ENCODE measurements at places on chromosomes 4 and X.
A peak's percentile ranks its signal among the peaks of the same experiment; 100 is the strongest.

DNA sequence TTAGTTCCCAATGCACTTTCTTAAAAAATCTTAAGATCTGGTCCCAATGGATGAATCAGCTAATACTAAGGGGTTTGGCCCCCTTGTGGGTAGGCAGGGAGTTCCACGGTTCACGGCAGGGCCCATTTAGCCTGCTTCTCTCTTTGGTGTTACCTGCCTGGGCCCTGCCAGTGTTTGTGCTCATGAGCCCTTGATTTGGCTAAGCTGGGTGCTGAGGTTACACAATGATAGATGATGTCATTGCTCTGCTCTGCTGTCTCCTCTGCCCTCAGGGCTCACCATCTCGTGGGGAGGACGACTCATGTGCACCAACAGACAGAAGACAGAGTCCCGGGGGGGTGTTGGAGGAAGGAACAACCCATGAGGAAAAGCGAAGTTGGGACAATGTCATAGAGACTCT is 24.4 kb downstream of the RTL5 start:
- no peak for DNase-seq

- no peak for DNase-seq
These were observed 107.9 kb downstream of the DRD5 start for GRCh38 chr4:9889306-9889705.

GRCh38 chrX:44874420-44875184 is 1.6 kb downstream of the KDM6A start:
- peak; percentile 24 for DNase-seq

- no peak for DNase-seq
These were observed 1.0 kb downstream of the SH3BGRL start for GRCh38 chrX:81202943-81203342.

- DNase-seq = no peak
These were observed 176.8 kb downstream of the SCFD2 start for GRCh38 chr4:53189011-53189410.

GRCh38 chrX:13130816-13131215 is 86.4 kb upstream of the FAM9C start:
- DNase-seq = no peak

GRCh38 chr4:113278324-113278934 is 229.0 kb downstream of the ANK2 start:
- peak; percentile 53 for DNase-seq

GRCh38 chr4:181821039-181822004 is 421.9 kb upstream of the TENM3 start:
- no peak for DNase-seq

- no peak for DNase-seq
These were observed 17.8 kb downstream of the MFAP3L start for GRCh38 chr4:170008371-170008770.

- peak; percentile 22 for DNase-seq
These were observed 1.0 kb downstream of the NOA1 start for GRCh38 chr4:56976283-56976836.

GRCh38 chr4:57265831-57266582 is 155.8 kb upstream of the IGFBP7 start:
- no peak for DNase-seq

DNA sequence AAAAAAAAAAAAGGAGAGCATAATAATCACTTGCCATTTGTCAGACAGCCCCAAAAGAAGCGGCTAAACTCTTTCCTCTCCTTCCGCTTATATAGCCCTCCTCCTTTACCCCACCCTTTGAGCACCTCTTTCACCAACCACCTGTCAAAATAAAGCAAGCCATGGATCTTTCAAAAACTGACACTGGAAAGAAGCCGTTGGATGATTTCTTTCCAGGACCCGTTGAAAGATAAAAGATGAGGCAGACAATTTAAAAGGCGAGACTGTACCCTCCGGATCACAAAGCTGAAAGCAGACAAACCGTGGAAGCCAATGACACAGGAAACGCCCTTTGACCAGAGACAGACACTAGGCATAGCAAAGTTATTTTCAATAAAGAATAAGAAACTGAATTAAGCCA is 22.6 kb downstream of the GPC4 start:
- no peak for DNase-seq

- no peak for DNase-seq
These were observed 1.6 kb downstream of the GRIA3 start for GRCh38 chrX:123185721-123186120.

GRCh38 chrX:136767104-136767941 is 13.4 kb downstream of the ARHGEF6 start:
- DNase-seq = peak; percentile 75

- DNase-seq = peak; percentile 27
These were observed 119.7 kb downstream of the NFKB1 start for GRCh38 chr4:102620697-102621497.

DNA sequence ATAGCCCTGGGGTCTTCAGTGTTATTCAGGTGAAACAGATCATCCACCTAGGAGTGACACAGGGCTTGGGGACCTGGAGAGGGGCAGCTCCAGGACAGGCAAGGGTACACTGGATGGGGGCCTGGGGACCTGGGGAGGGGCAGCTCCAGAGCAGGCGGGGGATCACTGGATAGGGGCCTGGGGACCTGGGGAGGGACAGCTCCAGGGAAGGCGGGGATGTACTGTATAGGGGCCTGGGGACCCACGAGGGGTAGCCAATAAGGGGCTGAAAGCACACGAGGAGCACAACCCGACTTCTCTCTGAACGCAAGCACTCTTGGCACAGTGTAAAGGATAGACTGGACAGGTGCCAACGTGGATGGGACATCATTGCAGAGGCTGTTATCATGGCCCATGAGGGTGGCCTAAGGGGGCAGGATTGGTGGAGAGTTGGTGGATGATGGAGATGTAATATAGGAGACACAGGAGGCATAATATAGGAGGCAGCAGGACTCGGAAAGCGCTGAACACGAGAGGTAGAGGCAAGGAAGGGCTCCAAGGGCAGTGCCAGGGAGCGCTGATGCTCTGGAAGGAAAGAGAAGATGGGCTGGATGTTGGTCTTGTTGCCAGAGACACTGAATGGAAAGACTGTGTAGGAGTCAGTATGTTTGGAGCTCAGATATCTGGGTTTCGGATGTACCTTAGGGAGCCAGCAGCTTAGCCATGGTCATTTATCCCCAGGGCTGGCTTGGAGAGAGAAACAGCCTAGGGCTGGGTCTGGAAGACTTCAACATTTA is 37.9 kb upstream of the FGFBP2 start:
- DNase-seq = no peak

- DNase-seq = no peak
These were observed 402.1 kb downstream of the PDGFC start for GRCh38 chr4:156569535-156569934.

DNA sequence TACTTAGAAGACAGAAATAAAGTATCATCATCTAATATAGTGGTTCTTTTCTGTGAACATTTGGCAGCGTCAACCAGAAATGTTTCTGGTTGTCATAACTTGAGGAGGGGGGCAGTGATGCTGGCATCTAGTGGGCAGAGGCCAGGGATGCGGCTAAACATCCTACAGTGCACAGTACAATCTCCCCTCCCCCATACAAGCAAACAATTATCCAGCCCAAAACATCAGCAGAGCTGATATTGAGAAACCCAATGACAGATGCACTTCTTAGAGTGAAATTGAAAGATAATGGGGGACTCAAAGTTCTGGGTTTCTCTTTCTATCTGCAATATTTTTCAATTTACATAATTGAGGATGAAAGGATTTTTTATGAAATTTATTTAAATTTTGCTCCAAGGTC is 1.9 kb upstream of the EIF1AX start:
- peak; percentile 28 for DNase-seq

- no peak for DNase-seq
These were observed 43.0 kb upstream of the SCOC start for GRCh38 chr4:140330311-140330900.

DNA sequence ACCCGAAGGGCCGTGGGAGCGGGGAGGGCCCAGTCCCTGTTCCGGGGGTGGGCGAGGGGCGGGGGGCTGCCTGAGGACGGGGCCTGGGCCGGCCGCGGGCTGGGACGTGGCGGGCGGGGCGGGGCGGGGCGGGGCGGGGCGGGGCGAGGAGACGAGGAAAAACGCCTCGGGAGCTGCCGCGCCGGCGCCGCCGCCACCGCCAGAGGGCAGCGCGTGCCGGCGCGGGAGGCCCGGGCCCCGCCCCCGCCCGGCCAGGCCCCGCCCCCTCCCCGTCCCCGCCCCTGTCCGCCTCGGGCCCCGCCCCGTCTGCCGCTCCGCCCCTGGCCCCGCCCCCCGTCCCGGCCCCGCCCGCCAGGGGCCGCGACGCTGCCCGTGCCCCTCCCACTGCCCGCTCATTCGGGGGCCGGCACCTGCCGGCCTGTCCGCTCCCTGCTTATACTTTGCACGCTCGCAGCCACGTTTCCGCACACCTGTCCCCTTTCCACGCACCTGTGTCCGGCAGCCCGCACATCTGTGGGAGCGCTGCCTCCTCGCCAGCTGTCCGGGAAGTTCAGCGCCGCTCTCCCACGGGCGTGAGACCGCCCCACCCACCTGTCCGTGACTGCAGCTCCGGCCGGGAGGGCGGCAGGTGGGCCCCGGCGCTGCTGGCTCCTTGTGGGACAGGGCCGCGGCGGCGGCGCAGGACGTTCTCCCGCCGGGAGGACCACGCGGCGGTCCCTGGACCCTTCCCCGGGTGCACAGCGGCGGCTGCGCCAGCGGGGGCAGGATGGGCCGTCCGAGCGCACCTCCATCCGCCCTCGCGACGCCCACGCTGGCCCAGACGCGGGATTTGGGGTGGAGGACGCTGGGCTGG is 1.7 kb upstream of the FGFRL1 start:
- no peak for DNase-seq

DNA sequence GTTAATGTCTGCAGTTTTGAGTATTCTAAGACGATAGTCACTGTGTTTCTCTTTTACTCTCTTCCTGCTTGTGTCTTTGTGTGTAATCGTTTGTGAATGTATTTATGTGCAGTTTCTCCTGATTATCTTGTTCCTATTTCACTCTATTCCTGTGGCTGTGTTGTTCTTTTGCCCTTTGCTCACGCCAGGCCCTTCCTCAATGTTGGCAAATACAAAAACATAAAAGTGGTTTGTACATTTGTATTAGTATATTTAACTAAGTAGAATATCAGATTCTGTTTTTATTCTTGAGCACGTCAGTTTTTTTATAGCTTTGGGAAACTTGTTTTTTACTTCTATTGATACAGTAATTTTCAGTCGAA is 107.6 kb upstream of the BMPR1B start:
- DNase-seq = no peak

GRCh38 chr4:5571646-5572045 is 136.7 kb downstream of the EVC2 start:
- no peak for DNase-seq

GRCh38 chr4:105923497-105924238 is 28.4 kb downstream of the NPNT start:
- no peak for DNase-seq

DNA sequence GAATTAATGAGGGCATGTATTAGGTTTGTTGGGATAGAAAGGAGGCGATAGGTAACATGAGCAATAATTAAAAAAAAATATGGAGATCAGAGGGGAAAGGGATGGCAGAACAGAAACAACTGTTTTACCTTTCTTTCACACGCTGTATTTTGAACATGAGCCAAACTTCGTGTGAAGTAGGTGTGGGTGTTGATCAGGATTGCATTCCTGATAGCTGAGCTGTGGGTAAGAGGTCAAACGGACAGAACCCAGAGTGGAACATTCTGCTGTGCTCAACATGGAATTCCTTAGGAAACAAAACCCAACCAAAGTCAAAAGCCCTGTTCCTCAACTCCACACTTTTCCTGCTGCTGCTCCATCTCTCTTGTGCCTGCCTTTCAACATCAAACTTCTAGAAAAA is 162.5 kb upstream of the CASK start:
- no peak for DNase-seq

DNA sequence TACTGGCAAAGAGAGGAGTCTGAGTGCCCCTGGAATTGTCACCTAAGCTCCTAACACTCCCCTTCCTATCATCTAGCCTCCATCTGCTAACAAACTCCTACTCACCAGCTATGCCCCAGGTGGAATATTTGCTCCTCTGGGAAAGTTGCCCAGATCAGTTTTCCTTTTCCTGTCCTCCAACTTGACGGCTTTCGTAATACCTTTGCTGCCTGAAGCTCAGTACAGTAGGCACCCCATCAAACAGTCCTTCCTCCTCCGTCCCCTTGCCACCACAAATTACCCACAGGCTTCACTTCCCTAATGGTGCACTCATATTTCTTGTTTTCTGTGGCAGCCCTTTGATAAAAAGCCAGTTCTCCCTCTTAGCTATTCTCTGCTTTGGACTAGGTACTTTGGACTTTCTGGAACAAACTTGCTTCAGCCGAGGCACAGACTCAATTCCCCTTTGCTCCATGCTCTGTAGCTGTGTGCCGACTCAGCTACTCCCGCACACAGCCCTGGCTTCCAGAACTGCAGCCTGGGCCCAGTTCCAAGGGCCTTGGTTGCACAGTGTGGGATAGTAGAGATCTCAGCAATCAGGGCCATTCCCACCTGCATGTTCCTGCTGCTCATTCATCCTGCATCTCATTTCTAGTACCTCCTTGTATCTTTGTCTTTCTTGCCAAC is 605.1 kb downstream of the BCOR start:
- DNase-seq = no peak

DNA sequence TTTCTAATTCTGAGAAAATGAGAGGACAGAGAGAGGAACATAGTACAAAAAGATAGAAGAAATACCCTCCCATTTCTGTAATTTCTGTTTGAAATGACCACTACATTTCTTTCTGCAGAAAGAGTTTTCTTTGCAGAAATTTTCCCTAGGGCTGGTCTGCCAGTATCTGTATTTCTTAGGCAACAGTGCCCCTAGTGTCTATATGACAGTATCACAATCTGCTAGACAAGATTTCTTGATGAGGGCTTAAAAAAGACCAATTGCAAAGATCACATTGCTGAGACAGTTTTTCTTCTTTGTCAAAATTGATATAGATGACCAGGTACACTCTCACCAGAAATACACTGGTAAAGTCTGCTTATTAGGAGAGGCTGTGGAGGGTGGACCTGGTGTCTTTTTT is 81.0 kb upstream of the ZDHHC15 start:
- DNase-seq = peak; percentile 16

DNA sequence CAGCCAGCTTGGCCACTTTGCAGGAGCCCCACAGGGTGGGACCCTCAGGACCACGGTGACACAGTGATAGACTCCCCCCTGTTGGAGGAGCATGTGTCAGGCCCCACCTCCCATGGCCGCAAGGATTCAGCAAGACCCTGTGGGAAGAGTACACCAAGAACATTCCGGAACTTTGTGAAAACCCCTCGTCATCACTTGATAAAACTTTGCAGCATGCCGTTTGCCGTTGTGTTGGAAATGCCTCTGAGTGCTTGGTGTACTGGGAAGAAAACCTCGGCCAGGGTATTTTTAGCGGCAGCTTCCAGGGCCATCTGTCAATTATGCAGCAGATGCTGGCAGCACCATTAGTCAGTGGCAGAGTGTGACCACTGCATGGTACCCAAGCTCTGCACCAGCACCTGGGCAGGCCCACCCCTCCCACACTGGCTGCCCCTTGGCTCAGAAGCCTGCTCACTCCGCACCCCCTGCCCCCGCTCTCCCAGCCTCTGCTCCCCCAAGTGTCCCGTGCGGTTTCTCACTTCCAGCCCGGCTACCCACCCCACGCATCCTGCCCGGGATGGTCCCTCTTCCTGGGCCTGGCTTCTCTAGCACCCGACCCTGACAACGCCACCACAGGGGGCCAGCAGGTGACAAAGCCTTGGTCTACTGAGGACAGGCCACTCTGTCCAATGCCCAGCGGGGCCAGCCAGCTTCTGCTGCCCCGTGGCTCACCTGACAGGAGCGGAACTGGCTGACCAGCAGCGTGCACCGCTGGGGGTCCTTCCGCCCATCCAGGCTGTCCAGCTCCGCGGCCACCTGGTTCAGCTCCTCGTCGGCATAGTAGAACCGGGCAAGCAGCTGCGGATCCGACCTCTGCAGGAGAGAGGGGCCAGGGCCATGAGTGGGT is 65.0 kb downstream of the ZFYVE28 start:
- peak; percentile 83 for DNase-seq

GRCh38 chr4:74431113-74431826 is 13.7 kb upstream of the AREG start:
- DNase-seq = no peak

All from NCI-H524 (cell line).